T-helper 9 cell (primary cell): ENCODE measurements at places on chromosomes 5 and 9.

- no peak for DNase-seq
Measured at GRCh38 chr9:15482146-15482545, 28.6 kb downstream of the PSIP1 start.

DNA sequence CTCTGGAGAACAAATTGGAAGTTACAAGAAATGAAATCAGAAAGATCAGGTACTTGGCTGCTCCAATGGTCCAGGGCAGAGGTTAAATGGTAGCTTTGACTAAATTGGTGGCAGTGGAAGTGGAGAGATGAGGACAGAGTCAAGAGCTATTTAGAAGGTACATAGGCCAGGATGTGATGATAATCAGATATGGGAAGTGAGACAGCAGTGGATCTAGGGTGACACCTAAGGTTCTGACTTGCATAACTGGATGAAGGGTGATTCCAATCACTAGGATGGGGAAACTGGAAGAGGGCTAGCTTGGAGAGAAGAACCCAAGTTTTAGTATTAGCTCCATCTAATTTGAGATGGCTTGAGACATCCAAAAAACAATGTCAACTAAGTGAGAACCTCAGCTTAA is 24.0 kb upstream of the NDUFB6 start:
- no peak for DNase-seq

- DNase-seq: no peak
Measured at GRCh38 chr9:127172066-127172707, 49.8 kb upstream of the ANGPTL2 start.

DNA sequence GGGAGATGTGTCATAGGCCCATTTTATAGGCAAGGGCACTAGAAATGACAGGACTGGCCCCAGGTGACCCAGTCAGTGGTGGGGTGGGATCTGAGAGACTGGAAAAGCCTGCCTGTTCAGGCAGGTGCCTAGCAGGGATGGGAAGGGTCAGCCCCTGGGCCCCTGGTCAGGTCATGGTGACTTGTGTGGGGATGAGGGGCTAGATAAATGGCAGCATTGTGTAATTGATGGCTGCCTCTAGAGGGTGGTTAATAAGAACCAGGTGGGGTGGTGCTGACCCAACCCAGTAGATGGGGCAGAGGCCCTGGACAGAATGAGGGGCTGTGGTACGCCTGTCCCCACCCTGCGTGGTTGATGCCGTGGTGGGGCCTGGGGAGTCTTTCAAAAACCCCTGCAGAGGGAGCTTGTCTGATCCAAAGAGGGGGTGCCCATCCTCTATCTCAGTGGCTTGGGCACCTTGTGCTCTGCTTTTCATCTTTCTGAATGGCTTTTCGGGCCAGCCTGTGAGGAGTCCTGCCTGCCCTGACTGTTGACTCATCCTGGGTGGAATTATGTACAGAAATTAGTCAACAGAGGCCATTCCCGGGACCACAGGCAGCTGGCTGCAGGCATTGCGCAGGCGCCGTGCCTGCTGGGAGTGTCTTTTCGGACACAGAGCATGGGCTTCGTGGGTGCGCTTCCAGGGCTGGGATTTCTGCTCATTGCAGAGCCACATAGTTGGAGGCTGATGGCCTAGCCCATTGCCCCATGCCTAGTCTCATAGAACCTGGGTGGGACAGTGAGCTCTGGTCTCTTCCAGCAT is 93.6 kb upstream of the PITX1 start:
- no peak for DNase-seq

DNA sequence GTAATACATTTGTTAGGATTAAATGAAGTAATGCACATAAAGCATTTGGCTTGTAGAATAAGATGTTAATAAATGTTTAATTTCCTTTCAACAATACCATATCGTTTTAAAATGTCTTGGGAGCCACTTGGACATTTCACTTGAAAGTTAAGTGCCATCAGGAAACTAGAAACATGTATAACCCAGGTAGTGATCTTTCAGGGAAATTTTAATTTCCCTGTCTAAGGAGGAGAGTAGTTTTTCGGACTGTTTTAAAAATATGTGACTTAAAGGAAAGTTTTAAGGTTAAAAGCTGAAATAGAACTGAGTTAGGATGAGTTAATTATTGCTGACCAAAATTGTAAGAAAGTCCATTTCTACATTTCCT is 18.0 kb downstream of the CDC42SE2 start:
- no peak for DNase-seq

- no peak for DNase-seq
Measured at GRCh38 chr5:28862860-28863196, 1824.4 kb upstream of the CDH9 start.

DNA sequence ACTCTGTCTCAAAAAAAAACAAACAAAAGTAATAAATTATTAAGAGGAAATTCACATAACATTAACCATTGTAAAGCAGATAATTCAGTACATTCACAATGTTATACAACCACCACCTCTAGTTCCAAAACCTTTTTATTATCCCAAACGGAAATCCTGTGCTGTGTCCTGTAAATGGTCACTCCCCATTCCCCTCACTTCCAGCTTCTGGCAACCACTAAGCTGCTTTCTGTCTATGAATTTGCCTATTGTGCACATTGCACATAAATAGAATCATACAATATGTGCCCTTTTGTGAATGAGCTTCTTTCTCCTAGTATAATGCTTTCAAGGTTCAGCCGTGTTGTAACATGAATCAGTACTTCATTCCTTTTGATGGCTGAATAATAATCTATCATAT is 20.8 kb downstream of the C9orf152 start:
- DNase-seq: no peak

- no peak for DNase-seq
Measured at GRCh38 chr5:33755231-33755630, 136.6 kb downstream of the ADAMTS12 start.

DNA sequence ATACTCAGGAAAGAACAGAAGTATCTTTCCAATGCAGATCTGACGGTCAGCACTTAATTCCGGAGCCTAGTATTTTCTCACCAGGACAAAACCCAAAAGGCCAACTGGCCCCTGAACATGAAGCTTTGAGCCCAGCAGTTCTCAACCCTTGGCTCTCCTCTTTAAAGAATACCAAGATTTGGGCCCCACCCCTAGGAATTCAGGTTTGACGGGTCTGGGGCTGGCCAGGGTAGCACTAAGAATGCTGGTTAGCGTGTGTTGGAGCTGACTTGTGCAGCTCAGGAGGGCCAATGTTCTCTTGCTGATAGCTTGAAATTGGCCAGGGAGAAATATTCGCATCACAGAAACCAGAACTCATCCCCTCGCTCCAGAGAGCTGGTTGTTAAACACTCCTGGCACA is 88.3 kb upstream of the PTCH1 start:
- DNase-seq: no peak

DNA sequence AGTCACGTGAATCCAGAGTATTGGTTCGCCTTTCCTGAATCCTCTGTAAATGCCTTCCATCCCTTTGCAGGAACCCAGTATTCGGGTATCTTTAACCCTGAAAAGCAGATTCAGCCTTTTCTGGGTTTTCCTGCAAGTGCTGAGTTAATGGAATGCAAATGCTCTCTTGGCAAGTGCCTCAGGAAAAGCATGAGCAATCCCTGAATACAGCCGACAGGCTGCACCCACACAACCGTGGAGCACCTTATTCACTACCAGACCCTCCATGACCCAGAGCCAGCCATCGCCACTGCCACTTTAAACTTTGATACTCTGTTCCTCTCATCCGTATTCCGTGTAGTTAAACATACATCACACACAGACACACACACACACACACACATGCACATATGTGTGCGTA is 54.4 kb downstream of the ZNF622 start:
- no peak for DNase-seq

DNA sequence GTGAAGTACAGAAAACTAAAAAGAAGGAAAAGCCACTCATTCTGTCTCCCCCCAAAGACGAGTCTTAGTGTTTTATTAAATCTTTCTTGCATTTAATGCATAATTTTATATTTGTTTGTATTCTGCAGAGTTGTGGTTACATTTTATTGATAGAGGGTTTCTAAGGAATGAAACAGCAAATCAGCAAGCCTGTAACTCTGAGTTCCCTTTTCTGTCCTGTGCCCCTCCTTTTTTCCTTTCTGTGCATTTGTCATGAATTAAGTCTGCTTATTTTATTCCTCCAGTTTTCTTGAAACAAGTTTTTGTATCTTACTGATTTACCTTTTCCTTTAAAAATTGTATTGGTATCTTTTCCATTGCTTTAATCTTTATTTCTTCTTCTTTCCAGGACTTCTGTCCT is 132.8 kb downstream of the MUSK start:
- no peak for DNase-seq

GRCh38 chr9:109467936-109468335 is 30.2 kb downstream of the PTPN3 start:
- DNase-seq: no peak

GRCh38 chr9:111399772-111400563 is 69.9 kb upstream of the OR2K2 start:
- DNase-seq: no peak

DNA sequence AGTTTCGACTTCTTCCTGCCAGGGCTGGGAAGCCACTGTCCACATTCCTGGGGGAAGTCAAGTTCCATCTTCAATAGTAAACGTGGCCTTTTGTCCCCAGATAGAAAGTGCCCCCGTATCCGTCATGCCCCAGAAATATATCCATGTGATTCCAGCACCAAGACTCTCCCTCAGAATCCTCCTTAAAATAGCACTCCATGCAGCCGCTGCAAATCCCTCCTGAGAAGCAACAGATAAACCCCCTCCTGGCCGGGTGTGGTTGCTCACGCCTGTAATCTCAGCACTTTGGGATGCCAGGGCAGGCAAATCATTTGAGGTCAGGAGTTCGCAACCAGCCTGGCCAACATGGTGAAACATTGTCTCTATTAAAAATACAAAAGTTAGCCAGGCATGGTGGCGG is 126.1 kb downstream of the OLFM1 start:
- DNase-seq: no peak

DNA sequence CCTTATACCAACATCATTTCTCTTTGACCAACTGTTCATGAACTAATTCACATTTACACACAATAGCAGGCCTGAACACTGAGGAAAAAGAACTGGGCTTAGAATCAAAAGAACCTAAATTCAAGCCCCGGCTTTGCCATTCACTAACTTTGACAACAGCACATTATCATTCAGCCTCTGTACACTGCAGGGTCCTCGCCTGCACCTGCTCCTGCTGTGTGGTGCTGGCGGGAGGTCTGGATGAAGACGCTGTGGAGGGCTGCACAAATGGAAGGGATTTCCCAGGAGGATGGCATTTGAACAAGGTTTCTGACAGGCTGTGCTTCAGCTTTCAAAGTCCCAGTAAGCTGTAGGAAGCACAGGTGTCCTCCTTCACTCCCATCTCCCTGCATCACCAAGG is 151.2 kb downstream of the ZDHHC21 start:
- no peak for DNase-seq

DNA sequence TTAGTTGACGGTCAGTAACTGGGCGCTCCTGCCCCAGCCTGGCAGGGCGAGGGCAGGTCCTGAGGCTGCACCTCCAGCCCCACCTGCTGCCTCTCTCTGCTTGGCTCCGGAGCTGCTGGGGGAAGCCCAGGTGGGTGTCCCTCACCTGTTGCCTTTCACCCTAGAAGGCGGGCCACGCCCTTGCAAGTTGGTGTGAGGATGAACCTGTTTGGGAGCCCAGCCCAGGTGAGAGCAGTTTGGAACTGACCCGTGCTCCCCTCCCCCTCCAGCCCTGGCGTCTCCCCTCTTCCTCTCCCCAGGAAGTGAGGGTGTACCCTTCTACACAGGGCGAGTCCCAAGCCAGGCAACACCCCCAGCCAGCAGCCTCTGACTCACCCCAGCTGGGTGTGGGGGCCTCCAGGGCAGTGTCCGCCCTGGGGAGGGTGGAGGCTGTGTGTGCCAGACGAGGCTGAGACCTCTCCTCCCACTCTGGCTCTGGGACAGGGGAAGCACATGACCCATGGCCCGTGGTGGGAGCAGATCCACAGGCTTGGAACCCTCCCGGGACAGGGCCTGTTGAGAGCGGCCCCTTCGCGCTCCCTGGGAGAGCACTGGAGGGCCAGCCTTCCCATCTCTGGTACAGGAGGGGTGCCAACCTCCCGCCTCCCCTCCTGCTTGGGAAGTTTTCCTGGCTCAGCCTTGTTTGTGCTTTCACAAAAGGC is 10.4 kb downstream of the LRRC8A start:
- no peak for DNase-seq

DNA sequence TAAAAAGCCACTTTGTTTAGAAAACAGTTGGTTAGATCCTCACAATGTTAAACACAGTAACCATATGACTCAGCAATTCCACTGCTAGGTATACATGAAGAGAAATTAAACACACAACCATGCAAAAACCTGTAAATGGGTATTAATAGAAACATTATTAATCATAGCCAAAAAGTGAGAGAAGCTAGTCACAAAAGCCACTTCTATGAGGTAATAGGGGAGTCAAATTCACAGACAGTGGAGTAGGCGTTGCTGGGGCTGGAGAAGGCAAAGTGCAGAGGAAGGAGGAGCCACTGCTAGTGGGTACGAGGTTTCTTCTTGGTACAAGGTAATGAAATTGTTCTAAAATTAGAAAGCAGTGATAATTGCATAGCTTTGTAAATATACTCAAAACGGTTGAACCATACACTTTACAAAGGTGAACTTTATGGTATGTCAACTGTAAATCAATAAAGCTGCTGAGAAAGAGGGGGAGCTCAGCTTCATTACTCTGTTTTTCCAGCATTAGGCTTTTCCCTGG is 364.4 kb downstream of the GADD45G start:
- no peak for DNase-seq

DNA sequence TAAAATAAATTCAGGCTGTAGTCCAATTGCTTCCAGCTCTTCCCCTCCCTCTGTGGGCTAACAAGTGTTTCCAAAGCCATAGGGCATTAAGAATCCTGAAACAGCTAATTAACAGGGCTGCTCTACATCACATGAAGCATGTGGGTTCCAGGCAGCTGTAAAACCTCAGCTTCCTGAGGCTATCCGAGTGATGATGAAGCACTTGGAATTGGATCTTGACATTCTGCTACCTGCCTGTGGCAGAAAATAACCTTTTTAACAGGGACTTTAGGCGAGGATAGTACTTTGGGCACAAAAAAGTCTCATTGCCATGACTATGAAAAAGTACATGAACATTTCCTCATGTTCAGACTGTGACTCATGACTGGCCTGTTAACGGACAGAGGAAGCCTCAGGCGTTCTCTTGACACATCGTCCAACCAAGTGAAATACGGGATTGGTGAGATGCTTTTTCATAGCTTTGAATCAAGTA is 107.2 kb downstream of the PDE4D start:
- DNase-seq: no peak

- no peak for DNase-seq
Measured at GRCh38 chr9:121075251-121076036, 689 bp downstream of the CNTRL start.

DNA sequence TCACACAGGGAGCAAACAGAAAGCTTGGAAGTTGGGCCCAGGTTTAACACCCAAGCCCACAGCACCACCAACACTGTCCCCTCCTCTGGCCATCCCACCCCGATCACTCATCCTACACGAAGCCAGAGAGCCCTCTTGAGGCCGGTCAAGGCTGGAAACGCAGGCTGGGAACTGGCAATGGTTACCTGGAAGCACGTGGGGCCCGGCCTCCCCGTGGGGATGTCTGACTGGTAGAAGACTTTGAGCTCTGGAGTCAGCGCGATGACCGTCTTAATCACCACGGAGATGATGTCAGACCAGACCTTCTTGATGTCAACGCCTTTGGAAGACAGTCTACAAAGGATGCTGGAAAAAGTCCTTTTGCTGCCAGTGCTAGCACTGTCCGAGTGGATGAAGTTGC is 104.1 kb downstream of the TTLL11 start:
- no peak for DNase-seq
